ENCODE measurements at places on chromosomes 7 and 10.

GRCh38 chr7:15855525-15856109 is 169.1 kb upstream of the MEOX2 start:
- DNase-seq: no peak

- no peak for DNase-seq
Observed at GRCh38 chr7:154450451-154450850, 398.3 kb downstream of the DPP6 start.

DNA sequence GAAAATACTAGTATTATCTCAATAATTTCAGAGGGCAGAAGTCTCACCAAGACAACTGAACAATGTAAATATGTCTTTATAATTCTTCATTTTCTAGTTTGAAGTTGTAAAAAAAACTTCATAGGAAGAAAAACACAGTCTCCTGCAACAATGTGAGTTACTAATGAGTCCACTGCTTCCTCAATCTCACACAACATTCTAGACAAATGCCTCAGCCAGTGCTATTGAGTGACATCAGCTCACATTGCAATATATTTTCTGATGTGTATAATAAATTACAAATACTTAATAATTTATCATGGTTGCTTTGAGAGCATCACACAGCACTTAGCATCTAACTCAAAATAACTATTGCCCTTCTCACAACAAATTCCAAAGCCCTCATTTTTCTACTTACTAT is 321.2 kb downstream of the GRM8 start:
- no peak for DNase-seq

GRCh38 chr7:89053130-89053529 is 257.6 kb upstream of the TEX47 start:
- no peak for DNase-seq

DNA sequence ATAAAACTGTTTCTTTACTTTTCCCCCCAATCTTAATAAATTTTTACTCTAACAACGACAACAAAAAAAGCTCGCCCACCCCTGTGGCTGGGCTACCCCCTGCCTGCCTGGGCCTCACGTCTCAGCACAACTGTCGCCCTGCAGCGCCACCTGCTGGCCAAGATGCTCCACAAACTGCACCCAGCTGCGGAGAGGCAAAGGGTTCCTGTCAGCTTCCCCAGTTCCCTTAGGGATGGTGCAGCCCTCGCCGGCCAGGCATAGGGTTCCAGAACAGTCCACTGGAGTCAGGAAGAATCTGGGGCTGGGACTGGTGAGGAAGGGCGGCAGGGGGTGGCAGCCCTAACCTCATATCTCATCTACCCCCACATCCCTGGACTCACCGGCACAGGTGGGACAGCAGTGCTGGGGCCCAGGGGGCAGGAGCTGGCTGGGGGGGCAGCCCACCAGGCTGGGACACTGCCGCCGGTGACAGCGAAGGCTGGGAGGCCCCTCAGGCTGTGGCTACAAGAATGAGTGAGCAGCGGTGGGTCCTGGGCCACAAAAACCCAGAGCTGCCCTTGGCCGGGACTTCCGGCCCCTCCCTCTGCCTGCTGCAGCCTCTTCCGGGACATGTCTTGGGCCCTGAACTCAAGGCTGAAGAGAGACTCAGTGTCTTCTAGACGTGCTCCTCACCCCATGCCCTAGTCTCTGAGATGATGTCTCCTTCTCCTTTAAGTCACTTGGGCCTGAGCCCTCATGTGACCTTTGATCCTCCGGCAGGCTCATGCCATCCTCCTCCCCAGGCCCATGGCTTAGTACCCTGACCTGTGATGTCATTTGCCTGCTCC is 21.2 kb downstream of the ATP6V1F start:
- DNase-seq: peak; percentile 76

- DNase-seq: peak; percentile 65
Observed at GRCh38 chr10:119541459-119542356, 811 bp downstream of the RGS10 start.

Measured in stimulated activated CD8-positive, alpha-beta memory T cell treated with anti-CD3 and anti-CD28 coated beads, Interleukin-2, amount 100 ng/mL, for 48 hours (primary cell).